ENCODE measurements at places on chromosomes 1 and 21.

GRCh38 chr1:167409183-167409582, 109.1 kb downstream of the CD247 start:
- no peak for DNase-seq

DNA sequence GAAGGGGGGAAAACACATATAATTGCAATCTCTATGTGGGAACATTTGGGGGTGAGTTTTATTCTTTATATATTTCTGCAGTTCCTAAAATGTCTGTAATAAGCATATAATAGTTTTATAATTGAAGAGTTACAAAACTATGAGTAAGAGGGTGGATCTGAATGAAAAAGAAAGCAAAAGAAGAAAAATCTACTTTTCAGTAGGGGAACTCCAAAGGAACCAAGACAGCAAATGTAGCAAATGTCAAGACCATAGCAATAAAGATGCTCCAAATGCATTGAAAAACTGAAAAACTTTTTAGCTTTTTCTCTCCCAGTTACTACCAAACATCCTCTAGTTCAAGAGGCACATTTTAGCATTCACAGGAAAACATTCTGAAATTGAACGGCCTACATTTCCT, 434.8 kb downstream of the LMO4 start:
- DNase-seq, result no peak

DNA sequence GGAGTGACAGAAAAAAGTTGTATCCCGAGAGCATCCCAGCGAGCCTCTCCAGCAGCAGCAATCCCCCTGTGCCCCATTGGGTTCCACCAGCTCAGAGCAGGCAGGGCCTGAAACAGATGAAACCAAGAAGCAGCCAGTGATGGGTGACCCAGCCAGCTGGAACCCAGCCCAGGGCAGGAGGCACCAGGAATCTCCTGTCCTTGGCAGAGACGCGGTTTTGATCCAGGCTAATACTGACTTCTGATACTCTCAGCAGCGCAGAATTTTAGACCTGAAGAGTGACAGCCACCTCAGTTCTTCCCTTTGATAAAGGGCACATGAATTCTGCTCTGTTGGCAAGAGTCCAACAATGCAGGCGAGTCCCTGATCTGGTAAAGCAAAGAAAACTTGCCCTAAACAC, 11.4 kb upstream of the OLIG1 start:
- no peak for DNase-seq

DNA sequence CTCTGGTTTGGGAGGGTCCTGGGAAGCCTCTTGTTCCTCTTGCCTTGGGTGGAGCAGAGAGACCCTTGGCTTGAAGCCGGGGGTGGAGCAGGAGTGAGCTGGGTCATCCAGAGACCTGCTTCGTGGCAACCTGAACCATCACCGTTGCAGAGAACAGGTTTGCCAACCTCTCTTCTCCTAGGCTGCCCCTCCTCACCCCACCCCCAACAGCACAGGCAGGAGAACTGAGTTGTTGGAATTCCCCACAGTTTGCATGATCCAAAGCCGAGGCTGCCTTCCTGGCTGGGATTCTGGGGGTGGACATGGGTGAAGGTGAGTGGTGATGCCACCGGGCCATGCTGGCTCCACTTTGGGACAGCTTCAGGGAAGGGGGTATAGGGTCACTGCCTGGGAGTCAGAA, 2.2 kb downstream of the WNT4 start:
- DNase-seq, result no peak

DNA sequence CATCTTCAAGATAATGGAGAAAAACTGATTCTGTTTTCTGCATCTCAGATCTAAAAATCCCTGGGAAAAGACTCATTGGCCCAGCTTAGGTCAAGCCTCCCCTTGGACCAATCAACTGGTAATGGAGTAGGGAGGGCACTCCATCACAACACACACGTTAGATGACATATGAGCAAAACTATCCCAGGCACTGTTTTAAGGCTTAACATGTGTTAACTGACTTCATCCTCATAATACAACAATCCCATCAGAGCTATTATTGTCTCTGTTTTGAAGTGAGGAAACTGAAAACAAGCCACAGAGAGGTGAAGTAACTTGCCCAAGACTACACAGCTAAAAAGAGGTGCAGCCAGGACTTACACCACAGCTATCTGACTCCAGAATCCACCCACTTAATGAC, 14.7 kb upstream of the CITED4 start:
- no peak for DNase-seq

GRCh38 chr1:82562448-82562847, 761.7 kb downstream of the ADGRL2 start:
- DNase-seq, result no peak

DNA sequence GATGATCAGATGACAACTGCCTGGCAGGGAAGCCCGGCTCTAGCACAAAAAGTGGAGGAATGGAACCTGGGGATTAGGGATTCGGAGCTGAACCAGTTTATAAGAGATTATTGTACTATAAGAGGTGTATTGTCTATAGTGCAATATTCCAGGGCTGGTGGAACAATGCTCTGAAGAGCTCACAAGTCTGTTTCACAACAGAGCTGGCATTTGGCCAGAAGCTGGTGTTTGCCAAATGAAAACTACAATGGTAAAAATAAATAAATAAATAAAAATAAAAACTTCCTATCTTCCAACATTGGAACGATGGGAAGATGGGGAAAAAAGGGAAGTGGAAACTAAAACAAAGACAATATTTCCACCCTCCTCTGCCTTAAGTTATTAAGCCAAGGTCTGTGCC, 73.5 kb downstream of the CHODL start:
- DNase-seq, result no peak

DNA sequence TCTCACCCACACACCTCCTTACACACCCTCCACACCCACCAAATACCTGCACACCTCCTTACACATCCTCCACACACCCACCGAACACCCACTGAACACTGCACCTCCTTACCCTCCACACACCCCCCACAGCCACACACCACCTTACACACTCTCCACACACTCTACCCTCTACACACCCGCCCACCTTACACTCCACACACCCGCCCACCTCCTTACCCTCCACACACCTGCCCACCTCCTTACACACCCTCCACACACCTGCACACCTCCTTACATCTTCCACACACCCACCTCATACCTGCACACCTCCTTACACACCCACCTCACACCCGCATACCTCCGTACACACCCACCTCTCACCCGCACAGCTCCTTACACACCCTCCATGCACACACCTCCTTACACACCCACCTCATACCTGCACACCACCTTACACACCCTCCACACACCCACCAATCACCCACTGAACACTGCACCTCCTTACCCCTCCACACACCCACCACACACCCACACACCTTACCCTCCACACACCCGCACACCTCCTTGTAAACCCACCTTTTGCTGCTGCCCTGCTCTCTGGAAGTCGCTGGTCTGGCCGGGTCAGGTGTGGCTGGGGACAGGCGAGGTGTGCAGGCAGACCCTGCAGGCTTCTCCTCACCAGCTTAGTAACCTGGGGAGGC, 38.5 kb downstream of the COQ8A start:
- DNase-seq, result no peak

GRCh38 chr1:14055442-14056223, 355.6 kb downstream of the PRDM2 start:
- no peak for DNase-seq

- no peak for DNase-seq
Measured at GRCh38 chr1:183416850-183417771, 1.1 kb downstream of the NMNAT2 start.

DNA sequence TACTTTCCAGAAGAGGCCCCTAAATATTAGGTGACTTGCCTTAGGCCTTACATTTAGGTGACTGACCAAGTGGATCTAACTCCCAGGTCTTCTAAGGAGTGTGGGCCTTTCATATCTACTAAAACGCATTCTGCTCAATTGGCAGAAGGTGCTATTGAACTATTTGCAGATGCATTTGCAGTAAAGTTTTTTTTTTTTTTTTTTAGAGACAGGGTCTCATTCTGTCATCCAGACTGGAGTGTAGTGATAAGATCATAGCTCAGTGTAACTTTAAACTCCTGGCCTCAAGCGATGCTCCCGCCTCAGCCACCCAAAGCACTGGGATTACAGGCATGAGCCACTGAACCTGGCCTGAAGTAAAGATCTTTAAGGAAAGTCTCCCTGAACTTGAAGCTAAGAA, 13.0 kb upstream of the ACBD6 start:
- DNase-seq, result no peak

- no peak for DNase-seq
Measured at GRCh38 chr1:207793327-207793726, 41.5 kb downstream of the CD46 start.

DNA sequence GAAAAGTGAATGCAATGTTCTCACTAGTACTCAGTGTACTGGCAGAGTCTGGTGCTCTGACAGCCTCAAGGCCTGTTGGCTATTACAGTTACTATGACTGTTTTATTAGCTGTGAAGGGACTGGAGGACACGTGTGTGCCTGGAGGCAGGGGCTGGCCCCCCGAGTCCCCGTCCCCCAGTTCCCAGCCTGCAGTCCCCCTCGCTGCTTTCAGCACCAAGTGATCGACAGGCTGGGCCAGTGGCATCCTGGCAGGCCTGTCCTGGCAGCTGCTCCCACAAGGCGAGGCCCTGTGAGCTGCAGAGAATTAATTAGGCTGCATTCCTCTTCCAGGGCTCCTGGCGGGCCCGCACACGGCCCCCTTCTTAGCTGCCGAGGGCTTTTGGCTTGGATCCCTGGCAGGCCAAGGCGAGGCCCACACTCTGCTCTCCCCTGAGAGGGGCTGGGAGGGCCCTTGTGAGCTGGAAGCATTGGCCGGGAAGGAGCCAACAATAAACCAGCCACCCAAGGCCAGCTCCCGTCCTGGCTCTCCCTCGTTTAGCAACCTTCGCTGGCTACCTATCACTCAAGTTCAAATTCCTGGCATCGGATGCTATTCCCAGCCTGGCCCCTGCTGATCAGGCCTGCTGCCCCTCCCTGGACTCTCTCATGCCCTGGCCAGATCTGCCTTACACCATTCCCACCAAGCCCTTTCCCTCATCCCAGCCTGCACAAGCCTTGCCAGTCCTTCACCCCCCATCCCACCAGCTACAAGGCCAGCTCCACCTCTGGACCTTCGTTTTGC, 9.8 kb downstream of the EDN2 start:
- DNase-seq, result no peak

DNA sequence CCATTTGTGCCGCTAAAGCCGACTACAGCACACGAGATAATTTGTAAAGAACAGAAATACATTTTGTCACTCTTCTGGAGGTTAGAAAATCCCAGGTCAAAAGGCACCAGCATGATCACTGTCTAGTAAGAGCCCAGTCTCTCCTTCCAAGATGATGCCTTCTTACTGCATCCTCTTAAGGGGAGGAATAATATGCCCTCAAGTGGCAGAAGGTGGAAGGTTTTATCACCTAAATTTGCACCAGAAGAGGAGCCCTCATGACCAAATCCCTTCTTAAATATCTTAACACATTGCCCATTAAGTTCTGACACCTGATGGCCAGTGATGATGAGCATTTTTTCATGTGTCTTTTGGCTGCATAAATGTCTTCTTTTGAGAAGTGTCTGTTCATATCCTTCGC, 326.7 kb upstream of the RGS18 start:
- DNase-seq, result no peak

DNA sequence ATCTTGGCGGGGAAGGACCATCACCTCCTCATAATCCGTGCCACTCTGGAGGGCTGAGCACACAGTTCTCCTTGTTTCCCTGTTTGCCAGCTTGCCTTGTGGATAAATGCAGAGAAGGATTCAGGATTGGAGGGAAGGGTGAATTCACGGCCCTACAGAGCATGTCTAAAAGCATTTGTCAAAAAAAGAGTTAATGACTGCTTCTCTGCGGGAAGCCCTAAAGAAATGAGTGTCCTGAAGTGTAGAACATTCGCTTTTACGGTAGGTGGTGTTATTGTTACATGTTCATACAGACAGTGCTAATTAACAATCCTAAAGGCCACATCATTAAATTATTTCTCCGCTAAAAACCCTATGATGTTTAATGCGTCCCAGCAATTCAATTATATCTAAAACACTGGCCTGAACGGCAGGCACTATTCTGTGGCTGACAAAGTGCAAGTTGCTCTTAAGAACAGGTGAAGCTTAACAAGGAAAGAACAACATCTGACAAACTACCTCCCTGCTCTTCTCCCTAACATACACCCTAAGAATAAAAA, 112.3 kb upstream of the NFIA start:
- no peak for DNase-seq

GRCh38 chr21:44637018-44637850, at the start of gene KRTAP10-10:
Gene KRTAP10-10, plus strand, starts transcription at chr21:44637356. Its CDS starts 62 bp downstream, at chr21:44637418.
- DNase-seq, result no peak

DNA sequence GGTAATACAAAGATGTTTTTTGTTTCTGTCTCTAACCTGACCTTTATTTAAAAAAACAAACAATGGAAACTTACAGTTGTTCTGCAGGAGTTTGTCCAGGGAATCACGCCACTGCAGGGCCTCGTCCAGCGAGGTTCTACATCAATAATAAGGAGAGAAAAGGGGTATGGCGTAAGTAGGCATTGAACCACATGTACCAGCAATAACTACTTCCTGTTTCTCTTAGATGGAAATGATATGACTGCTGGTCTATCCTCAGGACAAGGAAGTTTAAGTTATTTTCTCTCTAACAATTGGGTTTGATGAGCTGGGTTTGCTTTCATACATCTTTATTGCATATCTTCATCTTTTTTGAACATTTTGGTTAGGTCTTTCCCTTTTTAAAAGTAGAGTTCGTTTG, 40.9 kb downstream of the RGS5 start:
- no peak for DNase-seq

GRCh38 chr1:180365039-180365438, 135.0 kb downstream of the LHX4 start:
- no peak for DNase-seq

- no peak for DNase-seq
Measured at GRCh38 chr1:1558591-1558990, 16.1 kb downstream of the SSU72 start.

GRCh38 chr1:186094172-186094571, 280.9 kb downstream of the TPR start:
- DNase-seq, result no peak

DNA sequence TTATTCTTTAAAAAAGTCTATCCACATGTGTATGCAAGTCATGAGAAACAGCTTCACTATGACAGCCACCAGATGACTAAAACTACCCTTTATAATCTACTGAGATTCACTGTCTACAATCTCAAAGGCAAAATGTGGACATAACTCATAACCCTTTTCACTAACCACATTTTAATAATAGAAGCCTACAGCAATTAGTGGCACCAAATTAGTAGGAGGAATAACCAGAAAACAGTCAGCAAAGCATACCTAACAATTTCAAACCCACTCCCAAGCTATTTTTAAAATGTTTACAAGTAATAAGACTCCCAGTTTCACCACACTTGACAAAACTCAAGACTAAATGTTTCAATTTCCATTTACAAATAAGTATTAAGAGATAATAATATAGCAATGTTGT, 442.9 kb downstream of the PTPRC start:
- no peak for DNase-seq

DNA sequence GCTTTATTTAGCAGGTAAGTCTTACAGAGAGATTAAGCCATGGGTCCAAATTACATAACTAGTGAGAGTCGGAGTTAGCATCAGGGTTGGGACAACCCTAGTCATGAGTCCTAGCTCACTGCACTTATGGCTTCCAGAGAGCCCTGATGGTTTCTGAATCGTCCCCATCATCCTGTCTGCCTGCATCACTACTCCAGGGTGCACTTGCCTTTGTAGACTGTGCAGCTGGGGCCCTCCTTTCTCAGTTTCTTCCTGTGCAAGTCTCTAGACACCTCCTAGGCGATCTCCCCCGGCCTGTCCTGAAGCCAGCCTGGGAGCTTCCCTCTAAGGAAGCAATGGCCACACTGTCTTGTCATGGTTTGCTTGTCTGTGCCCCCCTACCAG, 37.1 kb downstream of the KIAA0040 start:
- DNase-seq, result no peak

Data from stimulated activated CD8-positive, alpha-beta memory T cell treated with anti-CD3 and anti-CD28 coated beads, Interleukin-2, amount 100 ng/mL, for 1 hour (primary cell).